Adrenal gland (tissue), 19 donors: ENCODE measurements at places on chromosomes 3 and 15. TPM values are rescaled to one million over a fixed set of nuclear protein-coding genes. Genes with fewer than 3 reads are reported as not detected.

DNA sequence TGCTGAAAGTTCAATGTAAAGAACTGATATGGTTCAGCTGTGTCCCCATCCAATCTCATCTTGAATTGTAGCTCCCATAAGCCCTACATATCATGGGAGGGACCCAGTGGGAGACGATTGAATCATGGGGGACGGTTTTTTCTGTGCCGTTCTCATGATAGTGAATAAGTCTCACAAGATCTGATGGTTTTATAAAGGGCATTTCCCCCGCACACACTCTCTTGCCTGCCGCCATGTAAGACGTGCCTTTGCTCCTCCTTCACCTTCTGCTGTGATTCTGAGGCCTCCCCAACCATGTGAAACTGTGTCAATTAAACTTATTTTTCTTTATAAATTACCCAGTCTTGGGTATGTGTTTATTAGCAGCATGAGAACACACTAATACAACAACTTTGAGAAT lies 86.5 kb upstream of the TNFSF10 start:
- H3K27ac ChIP-seq: no peak overlapping the region
- DNase-seq: no peak
- H3K4me1 ChIP-seq: no peaks in the 10 kb centered on the region
- no peaks in the 10 kb centered on the region for H3K36me3 ChIP-seq
- H3K4me3 ChIP-seq: no peak overlapping the region
- no peaks in the 10 kb centered on the region for H3K27me3 ChIP-seq

GRCh38 chr15:66126031-66126441 lies 127.5 kb downstream of the MEGF11 start:
- H3K27ac ChIP-seq: no peak overlapping the region
- H3K36me3 ChIP-seq: no peaks in the 10 kb centered on the region
- peaks cover 7% of the 10 kb centered on the region for H3K27me3 ChIP-seq
- DNase-seq: no peak

DNA sequence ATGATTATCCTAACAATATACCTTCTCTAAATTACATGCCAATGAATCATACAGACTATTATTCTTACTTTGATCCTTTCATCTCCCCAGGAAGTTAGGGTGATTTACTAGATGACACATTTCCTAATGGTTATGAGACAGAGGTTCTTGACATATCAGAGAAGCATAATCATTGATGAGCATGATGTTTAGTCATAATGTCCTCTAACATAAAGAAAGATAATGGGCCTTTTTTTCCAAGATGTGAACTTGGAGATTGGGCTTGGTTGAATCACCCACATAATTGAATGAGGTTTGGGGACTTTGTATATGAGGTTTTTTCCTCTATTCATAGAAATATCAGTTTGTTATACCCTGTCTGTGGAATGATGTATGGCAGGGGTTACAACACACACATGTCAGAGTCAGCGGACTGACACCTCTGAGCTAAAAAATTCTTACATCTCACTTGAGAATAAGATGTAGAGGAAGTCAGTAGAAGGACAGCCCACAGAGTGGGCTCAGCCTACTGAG lies 69.7 kb upstream of the DCBLD2 start:
- no peak overlapping the region for H3K27ac ChIP-seq
- H3K27me3 ChIP-seq: no peaks in the 10 kb centered on the region
- H3K36me3 ChIP-seq: no peaks in the 10 kb centered on the region
- no peak for DNase-seq

DNA sequence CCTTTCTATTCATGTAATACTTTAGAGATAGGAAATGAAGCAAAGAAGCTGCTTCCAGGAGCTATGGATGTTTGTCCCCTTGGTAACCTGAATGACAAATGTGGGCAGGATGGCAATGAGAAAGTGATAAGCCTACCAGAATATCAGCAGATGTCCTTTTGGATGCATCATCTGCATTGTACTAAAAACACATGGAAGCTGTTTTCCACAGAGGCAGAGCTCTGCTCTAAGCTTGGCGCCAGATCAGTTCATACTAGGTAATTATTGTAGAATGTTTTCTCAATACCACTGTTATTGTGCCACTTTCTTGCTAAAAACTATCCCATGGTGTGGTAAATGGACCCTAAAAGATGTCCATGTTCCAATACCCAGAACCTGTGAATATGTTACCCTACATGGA lies 100.2 kb downstream of the DTWD1 start:
- H3K4me1 ChIP-seq: peaks cover 3% of the 10 kb centered on the region
- H3K36me3 ChIP-seq: no peaks in the 10 kb centered on the region
- H3K4me3 ChIP-seq: no peak overlapping the region
- H3K27ac ChIP-seq: no peak overlapping the region
- no peaks in the 10 kb centered on the region for H3K27me3 ChIP-seq
- DNase-seq: no peak

- H3K4me3 ChIP-seq: no peak overlapping the region
- no peaks in the 10 kb centered on the region for H3K27me3 ChIP-seq
- no peak overlapping the region for H3K27ac ChIP-seq
- H3K36me3 ChIP-seq: no peaks in the 10 kb centered on the region
Observed at GRCh38 chr3:168952551-168952950, 711.0 kb downstream of the MECOM start.

GRCh38 chr3:136804141-136804540 lies 14.8 kb upstream of the SLC35G2 start:
- H3K4me1 ChIP-seq: no peaks in the 10 kb centered on the region
- H3K27ac ChIP-seq: no peak overlapping the region
- DNase-seq: no peak
- H3K36me3 ChIP-seq: no peaks in the 10 kb centered on the region
- H3K27me3 ChIP-seq: no peaks in the 10 kb centered on the region

DNA sequence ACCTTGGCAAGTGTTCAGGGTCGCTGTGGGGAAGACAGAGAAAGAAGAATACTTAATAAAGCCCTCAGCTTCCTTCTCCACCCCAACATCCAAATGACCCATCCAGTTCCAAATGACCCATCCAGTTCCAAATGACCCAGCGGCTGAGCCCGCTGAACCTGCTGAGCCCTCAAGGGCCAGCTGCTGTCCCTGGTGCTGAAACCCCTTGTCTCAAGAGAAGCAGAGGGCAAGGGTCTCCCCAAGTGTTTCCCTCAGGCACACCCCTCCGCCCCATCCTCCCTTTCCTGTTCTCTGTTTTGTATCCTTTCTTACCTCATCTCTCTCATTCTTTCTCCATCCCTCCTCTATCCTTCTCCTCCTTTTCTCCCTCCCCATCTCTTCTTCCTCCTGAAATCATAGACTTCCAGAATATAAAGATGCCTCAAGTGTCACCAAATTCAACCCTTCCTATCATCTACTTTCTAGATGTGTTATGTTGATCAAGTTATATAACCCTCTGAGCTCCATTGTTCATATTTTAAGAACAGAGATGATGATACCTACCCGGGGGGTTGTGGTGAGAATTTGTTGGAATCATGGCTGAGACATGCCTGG lies 29.0 kb downstream of the CCDC33 start:
- peak; percentile 29 for DNase-seq
- H3K27ac ChIP-seq: no peak overlapping the region
- no peaks in the 10 kb centered on the region for H3K27me3 ChIP-seq
- no peak overlapping the region for H3K4me3 ChIP-seq

GRCh38 chr3:140742116-140742515 lies 64.3 kb downstream of the TRIM42 start:
- H3K4me3 ChIP-seq: no peak overlapping the region
- H3K27me3 ChIP-seq: no peaks in the 10 kb centered on the region
- no peak for DNase-seq
- no peak overlapping the region for H3K27ac ChIP-seq

DNA sequence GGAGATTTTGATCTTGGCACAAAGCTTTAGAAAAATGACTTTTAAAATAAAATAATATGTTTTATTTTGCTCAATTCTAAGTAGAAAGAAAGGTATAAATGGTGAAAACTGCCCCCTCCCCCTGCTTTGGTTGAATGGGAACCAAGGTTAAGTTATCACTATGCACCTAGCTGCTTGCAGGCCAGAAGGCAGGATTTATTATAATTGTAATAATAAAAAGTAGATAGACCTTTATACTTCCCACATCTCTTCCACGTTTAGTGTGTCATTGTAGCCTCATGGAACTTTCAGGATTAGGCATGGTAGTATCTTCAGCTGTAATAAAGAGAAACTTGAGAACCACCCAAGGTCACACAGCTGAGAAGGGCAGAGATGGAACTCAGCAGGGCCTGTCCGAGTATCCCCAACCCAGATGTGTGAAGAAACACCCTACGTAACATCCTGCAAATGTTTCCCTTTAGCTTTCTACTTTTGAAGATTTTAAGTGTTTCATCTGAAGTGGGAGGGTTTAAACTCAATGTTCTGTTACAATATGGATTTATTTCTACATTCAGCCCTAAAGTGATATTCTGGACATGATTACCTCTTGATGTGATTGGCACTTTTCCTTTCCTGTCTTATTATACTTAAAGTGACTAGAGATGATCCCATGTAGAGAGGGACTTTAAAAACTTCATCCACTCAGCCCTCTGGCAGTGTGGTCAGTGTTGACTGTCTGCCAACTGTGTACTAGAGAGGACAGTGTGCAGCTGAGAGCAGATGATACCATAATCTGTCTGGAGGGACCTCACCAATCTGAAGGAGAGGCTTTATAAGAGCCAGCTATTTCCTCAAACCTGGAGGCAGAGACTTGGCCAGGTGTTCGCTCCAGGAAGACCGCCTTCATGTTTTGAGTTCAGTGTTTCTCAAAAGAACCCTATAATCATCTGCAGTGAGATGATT lies 282.5 kb upstream of the TRIM42 start:
- no peak overlapping the region for H3K27ac ChIP-seq
- no peak for DNase-seq
- no peaks in the 10 kb centered on the region for H3K27me3 ChIP-seq
- peaks cover 6% of the 10 kb centered on the region for H3K4me1 ChIP-seq

GRCh38 chr15:63135281-63135680 lies 13.6 kb downstream of the LACTB start:
- no peak overlapping the region for H3K4me3 ChIP-seq
- no peaks in the 10 kb centered on the region for H3K27me3 ChIP-seq
- H3K4me1 ChIP-seq: peaks cover 16% of the 10 kb centered on the region
- DNase-seq: no peak
- H3K36me3 ChIP-seq: peaks cover 12% of the 10 kb centered on the region

The FEZF2 gene
- total RNA-seq: not detected

The SYNM gene
- total RNA-seq: 23.6 TPM

The MEGF11 gene
- total RNA-seq: not detected

The KIAA1143 gene
- total RNA-seq: 26.3 TPM

The ARGFX gene
- not detected for total RNA-seq

The KBTBD12 gene
- total RNA-seq: 0.07 TPM

The TRPM1 gene
- not detected for total RNA-seq

The TMEM266 gene
- total RNA-seq: 23.1 TPM
